ENCODE measurements at places on chromosomes 16 and 17. TPM values are rescaled to one million over a fixed set of nuclear protein-coding genes. Genes with fewer than 3 reads are reported as not detected.

Gene SLC16A11
- total RNA-seq, result not detected

GRCh38 chr17:29664743-29665480 lies 42.2 kb upstream of the CORO6 start:
- peak; percentile 67 for DNase-seq
- no peaks in the 10 kb centered on the region for H3K27me3 ChIP-seq
- no peak overlapping the region for H3K4me3 ChIP-seq
- peaks cover 4% of the 10 kb centered on the region for H3K4me1 ChIP-seq
- H3K27ac ChIP-seq, result peak overlapping the region; percentile 20

- H3K4me1 ChIP-seq, result no peaks in the 10 kb centered on the region
- H3K27me3 ChIP-seq, result no peaks in the 10 kb centered on the region
- DNase-seq, result no peak
- H3K4me3 ChIP-seq, result no peak overlapping the region
Measured at GRCh38 chr17:32453370-32453769, 9.1 kb downstream of the PSMD11 start.

DNA sequence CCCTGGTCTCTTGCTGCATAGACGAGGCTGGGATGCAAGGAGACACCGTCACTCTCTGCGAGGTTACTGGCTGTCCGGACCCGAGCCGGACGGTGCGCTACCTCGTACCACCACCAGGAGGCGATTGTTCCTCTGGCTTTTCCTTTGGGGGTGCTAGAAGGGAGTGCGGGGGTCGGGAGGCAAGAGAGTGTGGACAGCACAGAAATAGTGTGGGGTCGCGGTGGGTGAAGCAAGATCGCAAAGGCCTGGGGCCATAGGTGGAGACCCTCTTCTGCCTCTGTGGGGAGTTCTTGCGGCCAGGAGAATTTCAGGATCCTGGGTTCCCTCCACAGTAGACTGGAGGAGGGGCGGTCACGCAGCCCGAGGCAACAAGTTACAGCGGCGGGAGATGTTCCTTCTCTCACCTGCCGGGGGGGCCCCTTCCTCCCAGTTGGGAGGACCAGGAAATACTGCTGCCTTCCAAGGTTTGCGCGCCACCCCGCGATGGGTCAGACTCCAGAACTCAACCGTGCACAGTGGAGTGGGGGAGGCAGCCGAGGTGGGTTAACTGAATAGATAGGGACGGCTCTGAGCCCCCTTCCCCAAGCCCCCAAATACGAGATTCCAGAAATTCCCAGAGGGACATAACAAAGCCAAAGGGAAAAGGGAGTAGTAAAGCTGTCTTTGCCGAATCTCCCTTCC lies 6.9 kb downstream of the PHOSPHO1 start:
- peak overlapping the region; percentile 1 for H3K4me3 ChIP-seq
- H3K36me3 ChIP-seq, result no peaks in the 10 kb centered on the region
- H3K4me1 ChIP-seq, result peaks cover 14% of the 10 kb centered on the region

DNA sequence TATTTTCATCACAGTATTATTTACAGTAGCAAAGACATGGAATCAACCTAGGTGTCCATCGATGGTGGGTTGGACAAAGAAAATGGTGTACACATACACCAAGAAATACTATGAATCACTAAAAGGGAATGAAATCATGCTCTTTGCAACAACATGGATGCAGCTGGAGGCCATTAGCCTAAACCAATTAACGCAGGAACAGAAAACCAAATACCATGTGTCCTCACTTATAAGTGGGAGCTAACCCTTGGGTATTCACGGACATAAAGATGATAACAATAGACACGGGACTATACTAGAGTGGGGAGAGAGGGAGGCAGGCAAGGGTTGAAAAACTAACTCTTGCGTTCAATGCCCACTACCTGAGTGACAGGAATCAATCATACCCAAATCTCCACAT lies 41.0 kb downstream of the MRPS23 start:
- no peaks in the 10 kb centered on the region for H3K36me3 ChIP-seq
- H3K27me3 ChIP-seq, result peaks cover 6% of the 10 kb centered on the region
- no peaks in the 10 kb centered on the region for H3K4me1 ChIP-seq
- no peak for DNase-seq

Gene LGALS9B
- total RNA-seq, result not detected

GRCh38 chr17:3693829-3694231 lies 2.1 kb downstream of the P2RX5 start:
- no peak overlapping the region for H3K4me3 ChIP-seq
- DNase-seq, result no peak
- H3K27ac ChIP-seq, result no peak overlapping the region
- peaks cover 4% of the 10 kb centered on the region for H3K4me1 ChIP-seq
- no peaks in the 10 kb centered on the region for H3K27me3 ChIP-seq
- no peaks in the 10 kb centered on the region for H3K36me3 ChIP-seq

DNA sequence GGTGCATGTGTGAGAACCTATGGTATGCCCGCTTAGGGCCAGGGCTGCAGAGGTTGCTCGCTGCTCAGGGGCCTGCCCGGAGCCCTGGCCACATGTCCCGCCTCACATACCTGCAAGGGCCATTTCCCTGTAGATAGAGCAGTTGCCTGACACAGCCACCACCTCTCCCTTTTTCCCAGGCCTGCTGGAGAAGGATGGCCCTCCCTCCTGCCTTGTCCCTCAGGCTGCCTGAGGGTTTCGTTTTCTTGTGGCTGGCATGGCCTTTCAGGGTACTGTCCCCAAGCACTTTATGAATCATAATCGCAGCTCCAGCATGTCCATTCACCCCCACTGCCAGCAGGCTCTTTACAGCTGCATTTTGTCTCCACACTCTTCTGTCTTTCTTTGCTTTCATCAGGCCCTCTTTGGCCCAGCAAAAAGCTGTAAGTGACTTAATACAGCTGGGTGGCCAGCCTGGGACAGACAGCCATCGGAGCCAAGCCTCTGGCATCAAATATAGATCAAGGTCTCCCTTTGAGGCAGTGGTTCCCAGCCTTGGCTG lies 65.7 kb downstream of the MPRIP start:
- DNase-seq, result no peak
- H3K4me3 ChIP-seq, result no peak overlapping the region
- H3K4me1 ChIP-seq, result no peaks in the 10 kb centered on the region
- H3K27ac ChIP-seq, result no peak overlapping the region

GRCh38 chr16:1054660-1055556 lies 17.6 kb upstream of the SSTR5 start:
- peaks cover under 1% of the 10 kb centered on the region for H3K4me1 ChIP-seq
- H3K27me3 ChIP-seq, result no peaks in the 10 kb centered on the region
- H3K36me3 ChIP-seq, result no peaks in the 10 kb centered on the region
- H3K4me3 ChIP-seq, result no peak overlapping the region
- DNase-seq, result no peak

Gene TP53TG3
- total RNA-seq, result 1.2 TPM

Gene CCDC47
- 64.8 TPM for total RNA-seq

Gene CHST4
- 1.1 TPM for total RNA-seq

GRCh38 chr17:72710202-72710601 lies 382.3 kb downstream of the SLC39A11 start:
- H3K4me3 ChIP-seq, result no peak overlapping the region
- H3K27me3 ChIP-seq, result no peaks in the 10 kb centered on the region
- H3K36me3 ChIP-seq, result no peaks in the 10 kb centered on the region
- DNase-seq, result no peak

Gene TCAP
- total RNA-seq, result 1.6 TPM

GRCh38 chr16:59336136-59336695 lies 602.1 kb upstream of the GOT2 start:
- H3K36me3 ChIP-seq, result no peaks in the 10 kb centered on the region
- no peak for DNase-seq
- no peaks in the 10 kb centered on the region for H3K27me3 ChIP-seq
- H3K4me3 ChIP-seq, result no peak overlapping the region

DNA sequence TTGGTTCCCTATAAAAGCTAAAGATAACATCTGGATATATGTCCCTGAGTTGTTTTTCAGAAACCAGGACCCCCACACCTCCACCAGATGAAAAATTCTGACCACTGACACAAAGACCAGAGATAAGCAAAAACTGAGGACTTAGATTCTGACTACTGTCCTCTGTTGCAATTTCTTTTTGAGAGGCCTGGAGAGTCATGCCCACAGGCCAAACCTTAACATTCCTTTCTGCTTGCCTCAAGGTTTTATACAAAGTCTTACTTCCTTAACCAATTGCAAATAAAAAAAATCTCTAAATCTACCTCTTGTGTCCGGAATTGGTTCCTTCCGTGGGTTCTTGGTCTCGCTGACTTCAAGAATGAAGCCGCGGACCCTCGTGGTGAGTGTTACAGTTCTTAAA lies 228.5 kb downstream of the ABCC12 start:
- DNase-seq, result no peak
- H3K4me1 ChIP-seq, result no peaks in the 10 kb centered on the region
- H3K27ac ChIP-seq, result no peak overlapping the region
- no peaks in the 10 kb centered on the region for H3K27me3 ChIP-seq
- no peak overlapping the region for H3K4me3 ChIP-seq

Gene SYT17
- 5.4 TPM for total RNA-seq

GRCh38 chr16:10245002-10245401 lies 62.8 kb upstream of the GRIN2A start:
- H3K4me3 ChIP-seq, result no peak overlapping the region
- H3K27me3 ChIP-seq, result no peaks in the 10 kb centered on the region
- no peak for DNase-seq
- H3K4me1 ChIP-seq, result peaks cover 4% of the 10 kb centered on the region
- no peaks in the 10 kb centered on the region for H3K36me3 ChIP-seq
- no peak overlapping the region for H3K27ac ChIP-seq

Gene NPIPB9
- 0.90 TPM for total RNA-seq

DNA sequence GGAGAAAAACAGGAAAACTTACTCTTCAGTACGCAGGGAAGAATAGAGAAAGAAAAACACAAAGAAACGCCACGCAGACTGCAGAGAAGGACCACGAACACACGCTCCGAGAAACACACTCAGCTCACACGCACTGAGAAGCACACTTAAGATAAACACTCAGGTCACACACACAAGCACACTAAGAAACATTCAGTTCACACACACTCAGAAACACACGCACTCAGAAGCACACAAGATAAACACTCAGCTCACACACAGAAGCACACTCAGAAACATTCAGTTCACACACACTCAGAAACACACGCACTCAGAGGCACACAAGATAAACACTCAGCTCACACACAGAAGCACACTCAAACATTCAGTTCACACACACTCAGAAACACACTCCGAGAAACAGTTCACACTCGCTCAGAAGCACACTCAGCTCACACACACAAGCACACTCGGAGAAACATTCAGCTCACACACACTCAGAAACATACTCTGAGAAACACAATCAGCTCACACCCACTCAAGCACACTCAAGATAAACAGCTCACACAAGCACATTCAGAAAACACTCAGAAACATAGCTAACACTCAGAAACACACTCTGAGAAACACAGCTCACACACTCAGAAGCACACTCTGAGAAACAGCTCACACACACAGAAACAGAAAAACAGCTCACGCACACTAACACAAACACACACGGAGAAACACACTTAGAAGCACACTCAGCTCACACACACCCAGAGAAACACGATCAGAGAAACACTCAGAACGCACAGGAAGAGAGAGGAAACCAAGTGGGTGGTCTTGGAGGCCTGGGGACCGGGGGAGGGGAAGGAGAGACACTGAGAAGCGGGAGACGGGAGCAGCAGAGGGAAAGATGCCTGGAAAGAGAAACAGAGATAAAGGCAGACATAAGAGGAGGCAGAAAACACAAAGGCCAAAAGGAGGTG lies 908 bp downstream of the TMEM98 start:
- peaks cover 4% of the 10 kb centered on the region for H3K4me1 ChIP-seq
- H3K27me3 ChIP-seq, result peaks cover 26% of the 10 kb centered on the region
- no peak for DNase-seq
- no peak overlapping the region for H3K27ac ChIP-seq
- H3K36me3 ChIP-seq, result no peaks in the 10 kb centered on the region
- peak overlapping the region; percentile 52 for H3K4me3 ChIP-seq

DNA sequence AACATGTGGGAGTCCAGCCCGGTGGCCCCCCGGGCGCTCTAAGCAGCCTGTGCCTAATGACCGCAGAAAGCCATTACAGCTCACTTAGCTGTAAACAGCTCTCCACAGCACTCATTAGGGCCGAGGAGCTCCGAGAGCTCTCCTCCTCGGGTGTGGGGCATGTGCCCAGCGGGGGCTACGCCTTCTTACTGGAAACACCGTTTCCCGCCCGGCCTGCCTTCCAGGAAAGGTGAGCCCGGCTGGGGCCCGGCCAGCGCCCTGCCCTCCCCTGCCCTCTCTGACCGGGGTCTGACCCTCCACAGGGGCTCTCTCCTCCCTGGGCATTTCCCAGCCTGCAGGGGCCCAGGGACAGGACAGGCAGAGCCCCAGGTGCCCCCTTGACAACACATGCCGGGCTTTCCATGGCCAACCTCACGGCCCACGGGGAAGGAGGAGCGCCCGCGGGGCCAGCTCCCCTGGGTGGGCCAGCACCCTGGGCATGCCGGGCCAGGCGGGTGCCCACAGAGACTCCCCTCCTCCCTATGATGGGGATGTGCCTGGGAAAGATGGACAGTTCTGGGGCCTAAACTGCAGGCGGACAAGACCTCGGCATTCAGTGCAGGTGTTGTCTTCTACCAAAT lies 72.6 kb downstream of the SDK2 start:
- no peaks in the 10 kb centered on the region for H3K4me1 ChIP-seq
- no peak overlapping the region for H3K4me3 ChIP-seq
- no peak overlapping the region for H3K27ac ChIP-seq
- no peaks in the 10 kb centered on the region for H3K36me3 ChIP-seq

Gene ADORA2B
- total RNA-seq, result 42.7 TPM

Gene LGALS3BP
- total RNA-seq, result 361 TPM

DNA sequence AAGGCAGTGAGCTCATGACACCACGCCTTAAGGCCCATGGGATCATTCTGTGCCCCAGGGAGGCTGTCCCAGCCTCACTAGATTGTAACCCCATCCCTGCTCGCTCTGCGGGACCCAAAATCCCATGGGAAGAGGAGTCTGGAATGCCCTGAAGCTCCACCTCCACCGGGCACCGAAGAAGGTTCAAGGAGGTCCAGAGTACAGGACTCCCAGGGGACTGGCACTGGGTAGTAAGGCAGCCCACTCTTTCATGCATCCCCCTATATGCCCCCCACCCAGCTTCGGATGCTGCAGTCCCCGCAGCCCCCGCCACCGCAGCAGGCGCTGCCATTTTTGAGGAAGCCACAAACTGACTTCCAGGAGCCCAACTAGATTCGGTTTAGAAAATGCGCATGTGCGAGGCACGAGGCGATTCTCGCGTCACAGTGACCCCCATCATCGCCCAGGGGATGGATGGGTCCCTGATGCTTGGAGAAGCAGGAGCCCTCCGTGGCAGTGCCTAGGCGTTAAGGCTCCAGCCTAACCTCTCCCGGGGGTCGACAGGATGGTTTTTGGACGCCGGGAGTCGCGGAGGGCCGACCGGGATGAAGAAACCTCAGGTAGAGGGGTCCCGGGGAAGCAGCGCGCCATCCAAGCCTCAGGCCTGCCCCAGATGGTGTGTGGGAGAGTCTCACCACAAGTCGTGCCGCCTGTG lies 1681.0 kb downstream of the TP53TG3F start:
- H3K4me3 ChIP-seq, result no peak overlapping the region
- H3K4me1 ChIP-seq, result no peaks in the 10 kb centered on the region
- H3K36me3 ChIP-seq, result no peaks in the 10 kb centered on the region
- no peak overlapping the region for H3K27ac ChIP-seq
- no peak for DNase-seq

- H3K36me3 ChIP-seq, result no peaks in the 10 kb centered on the region
- H3K4me3 ChIP-seq, result no peak overlapping the region
- no peak for DNase-seq
- no peaks in the 10 kb centered on the region for H3K27me3 ChIP-seq
- H3K4me1 ChIP-seq, result no peaks in the 10 kb centered on the region
- H3K27ac ChIP-seq, result no peak overlapping the region
Measured at GRCh38 chr16:27515874-27516353, 33.8 kb downstream of the GTF3C1 start.

Gene TBC1D28
- total RNA-seq, result not detected

Gene GTF3C1
- 121 TPM for total RNA-seq
